ENCODE measurements at places on chromosomes 7 and 10. TPM values are rescaled to one million over a fixed set of nuclear protein-coding genes. Genes with fewer than 3 reads are reported as not detected.

Gene FAM25C
- polyA plus RNA-seq = not detected

DNA sequence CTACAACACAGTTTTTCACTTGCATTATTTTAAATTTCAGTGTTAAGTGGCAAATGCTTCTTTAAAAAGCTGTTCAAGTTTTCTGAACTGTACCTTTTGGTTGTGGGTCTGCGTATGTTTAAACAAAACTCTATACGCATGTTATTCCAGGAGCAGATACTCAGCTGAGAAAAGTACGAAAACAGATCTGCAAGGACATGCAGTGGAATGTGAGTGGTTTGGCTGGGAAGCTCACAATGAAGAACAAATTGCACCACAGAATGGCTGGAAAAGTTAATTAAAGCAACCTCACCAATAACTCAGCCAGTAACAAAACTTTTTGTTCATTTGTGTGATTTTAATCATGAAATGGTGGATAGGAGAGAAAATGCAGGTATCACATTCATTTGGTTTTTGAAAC is 17.6 kb downstream of the GLI3 start:
- DNase-seq = no peak

GRCh38 chr7:92417913-92418312 is 29.4 kb upstream of the GATAD1 start:
- no peak for DNase-seq

DNA sequence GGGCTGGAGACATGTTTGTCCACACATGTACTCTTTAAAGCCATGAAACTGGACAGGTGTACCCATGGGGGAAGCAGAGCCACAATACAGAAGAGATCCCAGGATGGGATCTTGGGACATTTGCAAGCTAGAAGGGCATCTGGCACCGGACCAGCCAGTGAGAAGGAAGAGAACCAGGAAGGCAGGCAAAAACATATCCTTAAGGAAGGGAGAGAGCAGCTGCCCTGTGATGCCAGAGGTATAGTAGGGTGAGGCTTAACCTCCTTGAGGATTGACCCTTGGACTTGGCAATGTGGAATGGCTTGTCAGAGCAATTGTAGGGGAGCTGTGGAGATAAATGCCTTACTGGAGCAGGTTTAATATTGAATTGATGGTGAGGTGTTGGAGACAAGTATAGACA is 17.9 kb upstream of the SUV39H2 start:
- no peak for DNase-seq

DNA sequence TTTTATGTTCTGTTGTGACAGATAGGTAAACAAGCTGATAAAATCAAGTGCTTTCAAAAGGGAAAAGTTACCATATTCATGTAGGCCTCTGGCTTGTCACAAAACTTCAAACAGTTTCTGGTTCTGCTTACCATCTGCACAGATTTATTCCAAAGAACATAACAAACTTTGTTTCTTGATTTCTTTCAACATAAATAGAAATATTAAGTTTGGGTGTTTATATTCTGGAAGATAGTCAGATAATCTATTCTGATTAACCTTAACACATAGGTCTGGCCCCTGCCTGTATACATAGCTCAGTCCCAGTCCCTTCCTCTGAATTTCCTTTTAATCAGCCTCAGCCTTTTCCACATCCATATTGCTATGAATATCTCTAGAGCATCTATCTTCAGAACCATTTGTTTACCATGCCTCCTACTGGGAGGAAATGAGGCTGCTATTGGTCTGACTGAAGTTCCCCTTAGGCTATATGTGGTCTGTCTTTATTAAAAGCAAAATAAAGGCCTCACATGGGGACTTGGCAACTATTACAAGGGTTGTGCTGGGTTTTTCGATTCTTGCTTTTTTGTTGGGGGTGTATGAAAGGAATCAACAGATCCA is 319.0 kb downstream of the HPSE2 start:
- peak; percentile 44 for DNase-seq
